ENCODE measurements at places on chromosomes 2 and 18. TPM values are rescaled to one million over a fixed set of nuclear protein-coding genes. Genes with fewer than 3 reads are reported as not detected.

DNA sequence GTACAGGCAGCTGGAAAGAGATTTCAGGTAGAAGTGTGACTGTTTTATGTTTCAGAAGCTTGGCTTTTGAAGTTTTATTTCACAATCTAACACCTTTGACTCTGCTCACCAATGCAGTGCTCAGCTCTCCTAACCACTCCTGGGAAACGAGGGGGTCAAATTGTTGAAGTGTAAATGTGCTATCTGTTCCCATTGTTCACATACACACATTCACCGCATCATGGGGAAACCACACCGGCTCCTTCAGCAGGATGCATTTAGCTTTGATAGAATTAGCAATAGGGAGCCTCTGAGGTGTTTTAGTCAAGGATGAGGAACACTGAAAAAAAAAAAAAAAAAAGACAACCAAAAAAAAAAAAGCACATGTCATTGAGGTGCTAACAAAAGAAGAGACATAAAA is 13.4 kb upstream of the DLGAP1 start:
- DNase-seq: no peak

- peak; percentile 8 for DNase-seq
Measured at GRCh38 chr2:53787614-53788289, 908 bp downstream of the ERLEC1 start.

DNA sequence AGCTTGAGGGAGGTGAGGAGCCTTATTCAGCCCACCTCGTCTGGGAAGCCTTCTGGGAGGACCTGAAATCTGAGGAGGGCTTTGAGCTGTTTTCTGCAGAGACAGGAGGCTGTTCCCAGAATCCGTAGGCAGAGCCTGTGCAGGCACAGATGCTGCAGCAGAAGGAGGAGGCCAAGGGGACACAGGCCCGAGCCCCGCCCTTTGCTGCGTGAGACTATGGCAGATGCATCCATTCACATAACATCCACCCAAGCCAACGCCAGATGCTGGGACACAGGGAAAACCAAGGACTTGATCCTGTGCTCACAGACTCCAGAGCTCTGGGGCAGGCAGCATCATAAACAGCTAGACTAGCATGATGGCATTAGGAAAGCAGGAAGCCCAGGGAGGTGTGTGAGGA is 98.2 kb downstream of the KCNF1 start:
- no peak for DNase-seq

DNA sequence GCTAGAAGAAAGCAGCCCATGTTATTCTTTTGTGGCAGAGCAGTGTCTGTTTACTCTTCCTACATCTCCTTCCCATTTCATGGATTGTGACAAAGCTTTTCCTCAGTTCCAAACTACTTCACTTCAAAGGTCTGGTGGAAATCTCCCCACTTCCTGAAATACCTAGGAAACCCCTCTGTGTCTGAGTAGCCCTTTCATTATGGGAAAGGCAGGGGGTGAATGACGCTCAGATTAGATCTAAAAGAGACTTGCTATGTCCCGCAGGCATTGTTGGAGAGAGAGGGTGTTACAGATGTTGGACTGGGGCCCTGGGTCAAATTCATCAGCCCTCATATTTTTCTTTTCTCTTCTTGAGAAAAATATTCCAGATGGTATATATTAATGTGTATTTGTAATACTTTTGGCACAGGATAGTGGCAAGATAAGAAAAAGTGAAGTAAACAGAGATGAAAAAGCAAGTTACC is 675.0 kb downstream of the IRS1 start:
- peak; percentile 32 for DNase-seq

DNA sequence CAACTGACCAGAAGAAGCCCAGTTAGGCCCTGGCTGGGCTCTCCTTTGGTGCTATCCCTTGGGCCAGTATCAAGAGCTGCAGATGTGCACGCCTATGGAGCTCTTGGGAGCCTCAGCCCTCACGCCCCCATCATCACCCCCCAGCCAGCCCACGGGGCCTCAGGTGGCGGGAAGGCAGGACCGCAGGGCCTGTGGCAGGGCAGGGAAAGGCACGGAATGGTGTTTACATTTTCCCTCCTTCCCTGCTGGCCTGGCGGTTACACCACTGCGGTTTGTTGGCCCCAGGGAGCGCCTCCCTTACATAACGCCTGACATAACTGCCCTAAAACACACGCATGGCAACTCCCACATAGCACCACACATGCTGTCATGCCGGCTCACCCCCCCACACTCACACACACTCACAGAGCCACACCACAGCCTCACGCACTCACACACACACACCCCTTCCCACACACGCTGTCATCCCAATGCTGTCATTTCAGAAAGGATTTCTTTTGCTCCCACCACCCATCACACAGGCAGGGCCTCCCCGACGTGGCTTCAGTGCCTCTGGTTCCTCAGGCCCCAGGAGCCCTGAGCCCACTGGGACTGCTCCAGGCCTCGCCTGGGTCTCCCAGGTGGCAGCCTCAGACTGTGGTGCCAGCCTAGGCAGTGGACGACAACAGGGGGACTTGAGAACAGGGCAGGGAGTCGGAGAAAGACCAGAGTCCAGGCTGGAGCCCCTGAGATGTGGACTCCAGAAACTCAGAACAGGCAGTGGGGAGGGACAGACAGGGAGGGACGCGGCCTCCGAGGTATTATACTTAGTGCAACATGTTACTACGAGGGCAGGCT is 15.7 kb downstream of the ZFP36L2 start:
- DNase-seq: no peak

Gene GPR55
- not detected for total RNA-seq

Gene RGPD3
- 0.28 TPM for total RNA-seq
